HCT116 (cell line): ENCODE measurements at places on chromosomes 5 and 9.

DNA sequence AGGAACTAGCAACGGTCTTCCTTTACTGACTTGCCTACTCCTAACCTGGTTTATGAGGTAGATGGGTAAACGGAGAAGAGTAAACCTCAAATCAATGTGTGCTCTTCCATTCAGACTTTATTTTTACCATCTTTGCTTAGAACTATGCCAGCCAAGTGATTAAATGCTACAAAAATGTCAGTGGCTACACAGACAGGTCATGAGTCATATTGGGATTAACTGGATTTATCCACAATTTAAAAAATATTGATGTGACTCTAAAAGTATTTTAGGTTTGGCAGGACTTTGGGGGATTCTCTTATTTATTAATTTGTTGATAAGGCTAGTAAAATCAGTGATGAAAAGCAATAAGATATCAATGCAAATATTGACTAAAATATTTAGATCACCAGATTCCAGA lies 275.0 kb downstream of the PLK2 start:
- DNase-seq, result no peak

GRCh38 chr5:43335681-43336080 lies 22.5 kb upstream of the HMGCS1 start:
- no peak for DNase-seq

GRCh38 chr5:59180515-59180914 lies 597.6 kb downstream of the RAB3C start:
- DNase-seq, result no peak

GRCh38 chr9:117733465-117733864 lies 29.3 kb downstream of the TLR4 start:
- no peak for DNase-seq

- no peak for DNase-seq
Measured at GRCh38 chr5:41413074-41413473, 97.3 kb downstream of the PLCXD3 start.

- DNase-seq, result no peak
Measured at GRCh38 chr5:94244921-94245320, 373.5 kb downstream of the KIAA0825 start.

- DNase-seq, result no peak
Measured at GRCh38 chr5:141758310-141758998, 76.4 kb upstream of the ARAP3 start.

DNA sequence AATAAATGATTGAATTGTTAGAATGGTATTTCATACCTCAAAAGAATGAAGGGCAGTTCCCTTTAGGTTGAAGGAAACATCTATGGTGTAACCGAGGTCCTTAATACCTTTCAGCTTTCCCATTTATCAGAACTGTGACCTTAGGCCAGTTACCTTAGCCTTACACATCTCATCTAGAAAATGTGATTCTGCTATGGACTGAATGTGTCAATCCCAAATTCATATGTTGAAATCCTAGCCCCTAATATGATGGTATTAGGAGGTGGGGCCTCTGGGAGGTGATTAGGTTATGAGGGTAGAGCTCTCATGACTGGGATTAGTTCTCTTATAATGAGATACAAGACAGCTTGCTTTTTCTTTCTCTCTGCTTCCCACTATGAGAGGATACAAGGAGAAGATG lies 441.9 kb downstream of the PLK2 start:
- DNase-seq, result no peak

DNA sequence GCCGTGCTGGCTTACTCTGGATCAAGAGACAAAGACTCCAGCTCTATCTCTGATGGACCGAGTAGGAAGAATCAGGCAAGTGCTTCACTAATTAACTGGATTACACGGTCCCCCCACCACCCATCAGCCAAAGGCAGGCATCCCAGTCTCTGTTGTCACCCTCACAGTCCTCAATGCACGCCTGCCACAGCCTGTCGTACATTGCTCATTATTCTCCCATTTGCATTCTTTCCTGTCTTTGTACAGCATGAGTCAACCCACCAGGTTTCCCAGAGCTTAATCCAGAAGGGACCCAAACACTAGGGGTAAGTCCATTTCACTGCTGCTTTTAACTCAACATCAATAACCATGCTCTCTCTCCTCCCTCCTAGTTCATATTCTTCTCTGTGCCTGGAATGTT lies 44.4 kb downstream of the PCA3 start:
- no peak for DNase-seq

DNA sequence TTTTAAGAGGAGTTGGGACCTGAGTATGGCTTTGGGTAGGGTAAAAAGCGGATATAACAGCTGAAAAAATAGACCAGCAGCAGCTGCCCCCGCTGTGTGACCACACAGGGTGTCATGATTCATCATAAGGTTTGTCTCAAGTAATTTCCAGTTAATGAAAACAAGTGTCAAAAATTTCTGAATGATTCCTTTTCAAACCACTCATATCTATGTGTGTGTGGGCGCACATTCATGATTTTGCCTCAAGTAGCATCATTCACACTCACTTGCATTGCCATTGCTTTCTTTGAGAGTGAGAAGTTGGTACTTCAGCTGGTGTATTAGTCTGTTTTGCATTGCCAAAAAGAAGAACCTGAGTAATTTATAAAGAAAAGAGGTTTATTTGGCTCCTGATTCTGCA lies 12.1 kb upstream of the TNFAIP8 start:
- DNase-seq, result no peak

DNA sequence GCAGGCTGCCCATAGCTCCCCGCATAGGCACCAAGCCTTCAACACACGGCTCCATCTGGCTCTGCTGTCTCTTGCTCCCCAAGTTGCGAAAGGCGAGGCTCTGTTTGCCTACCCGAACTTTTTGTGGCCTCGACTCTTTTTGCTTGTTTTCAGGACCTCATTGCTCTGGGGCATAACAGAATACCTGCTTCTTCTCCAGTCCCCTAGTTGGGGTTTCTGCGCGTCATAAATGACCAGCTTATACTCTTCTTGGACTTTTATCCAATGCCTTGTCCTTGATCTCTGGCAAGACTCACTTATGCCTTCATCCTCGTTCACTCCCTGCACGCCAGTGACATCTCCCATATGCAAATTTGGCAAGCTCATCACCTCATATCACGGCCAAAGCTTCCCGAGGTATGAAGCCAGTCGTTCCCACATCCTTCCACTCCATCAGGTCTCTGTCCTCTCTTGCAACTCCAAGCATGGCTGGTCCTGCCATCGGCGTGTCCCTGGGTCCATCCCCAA lies 238.8 kb upstream of the ADAMTS16 start:
- no peak for DNase-seq

DNA sequence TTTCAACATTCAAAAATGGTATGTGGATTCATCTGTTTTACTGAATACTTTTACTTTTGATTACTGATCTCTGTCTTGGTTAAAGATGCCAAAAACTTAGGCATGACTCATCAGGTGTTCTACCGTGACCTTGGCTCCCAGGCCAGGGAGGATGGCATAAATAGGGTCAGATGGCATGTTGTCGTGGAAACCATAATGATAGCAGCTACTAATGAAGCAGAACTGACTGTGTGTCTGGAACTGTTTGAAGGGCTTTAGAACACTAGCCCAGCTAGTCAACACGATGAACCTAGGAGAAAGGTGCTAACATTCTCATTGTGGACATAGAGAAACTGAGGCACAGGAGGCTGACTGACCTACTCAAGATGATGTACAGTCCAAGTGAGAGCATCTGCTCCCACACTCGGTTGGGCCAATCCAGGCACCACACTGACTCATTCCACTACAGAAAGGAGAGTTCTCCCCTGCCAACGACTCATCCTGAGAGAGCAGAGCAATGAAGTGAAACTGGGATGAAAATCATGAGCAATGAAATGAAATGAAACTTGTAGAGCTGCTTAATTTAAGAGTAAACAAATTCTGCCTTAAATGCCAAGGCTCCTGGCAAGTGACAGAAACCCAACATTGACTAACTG lies 116.0 kb downstream of the TENT4A start:
- no peak for DNase-seq

- no peak for DNase-seq
Measured at GRCh38 chr9:99820685-99821395, 845 bp upstream of the NR4A3 start.
